Right atrium auricular region (tissue), 2 donors: ENCODE measurements at places on chromosomes 3 and 15. TPM values are rescaled to one million over a fixed set of nuclear protein-coding genes. Genes with fewer than 3 reads are reported as not detected.

The OSBPL10 gene
- total RNA-seq = 4.2 TPM

DNA sequence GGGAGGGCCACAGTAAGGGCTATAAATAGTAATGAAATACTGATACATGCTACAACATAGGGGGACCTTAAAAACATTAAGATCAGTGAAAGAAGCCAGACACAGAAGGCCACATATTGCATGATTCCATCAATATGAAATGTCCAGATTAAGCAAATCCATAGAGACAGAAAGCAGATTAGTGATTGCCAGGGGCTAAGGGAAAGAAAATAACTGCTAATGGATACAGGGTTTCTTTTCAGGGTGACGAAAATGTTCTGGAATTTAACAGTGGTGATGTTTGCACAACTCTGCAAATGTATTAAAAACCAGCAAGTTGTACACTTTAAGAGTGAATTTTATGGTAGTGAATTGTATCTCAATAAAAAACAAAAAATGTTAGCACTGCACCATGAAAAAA, 37.0 kb downstream of the PIK3R4 start:
- H3K27me3 ChIP-seq = no peaks in the 10 kb centered on the region
- H3K4me3 ChIP-seq = no peak overlapping the region
- peaks cover 17% of the 10 kb centered on the region for H3K36me3 ChIP-seq
- no peaks in the 10 kb centered on the region for H3K4me1 ChIP-seq

DNA sequence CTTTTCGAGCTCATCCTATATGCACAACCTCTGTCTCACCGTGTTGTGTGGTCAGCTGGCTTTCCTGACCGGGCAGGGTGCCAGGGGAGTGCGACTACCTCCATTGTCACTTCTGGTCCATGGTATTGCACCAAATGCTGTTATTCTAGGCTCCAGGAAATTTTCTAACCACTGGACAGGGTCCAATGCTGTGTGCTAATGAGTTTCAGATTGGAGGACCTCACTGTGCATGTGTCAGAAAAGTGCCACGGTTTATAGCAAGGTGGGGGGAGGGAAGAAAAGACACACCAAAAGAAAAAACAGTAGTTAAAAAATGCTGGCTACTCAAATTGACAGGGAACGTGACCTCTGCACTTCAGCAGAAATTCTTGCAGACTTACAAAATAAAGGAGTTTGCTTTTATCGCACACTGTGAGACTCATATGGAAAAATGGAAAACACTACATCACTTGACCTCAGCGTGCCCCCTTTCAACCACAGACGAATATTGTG, 480.1 kb downstream of the FOXP1 start:
- H3K4me3 ChIP-seq = no peak overlapping the region
- H3K36me3 ChIP-seq = no peaks in the 10 kb centered on the region
- H3K27ac ChIP-seq = no peak overlapping the region
- DNase-seq = no peak
- H3K4me1 ChIP-seq = peaks cover 63% of the 10 kb centered on the region
- no peaks in the 10 kb centered on the region for H3K27me3 ChIP-seq

The PAK6 gene
- 32.5 TPM for total RNA-seq

- H3K27me3 ChIP-seq = no peaks in the 10 kb centered on the region
- H3K4me3 ChIP-seq = no peak overlapping the region
- H3K4me1 ChIP-seq = peaks cover 11% of the 10 kb centered on the region
- H3K36me3 ChIP-seq = no peaks in the 10 kb centered on the region
Observed at GRCh38 chr15:76150971-76151598, 91.3 kb downstream of the TMEM266 start.

- H3K27me3 ChIP-seq = no peaks in the 10 kb centered on the region
- no peak overlapping the region for H3K4me3 ChIP-seq
Observed at GRCh38 chr3:72529081-72529480, 319.2 kb downstream of the SHQ1 start.

GRCh38 chr3:136023264-136023978, 57.9 kb downstream of the PPP2R3A start:
- H3K27me3 ChIP-seq = no peaks in the 10 kb centered on the region
- H3K4me3 ChIP-seq = peak overlapping the region; percentile 41
- H3K4me1 ChIP-seq = peaks cover 8% of the 10 kb centered on the region
- no peak for DNase-seq
- peaks cover 8% of the 10 kb centered on the region for H3K36me3 ChIP-seq

GRCh38 chr3:42148982-42149432, 57.9 kb downstream of the TRAK1 start:
- H3K4me3 ChIP-seq = no peak overlapping the region
- H3K27me3 ChIP-seq = no peaks in the 10 kb centered on the region
- no peaks in the 10 kb centered on the region for H3K4me1 ChIP-seq

- H3K4me1 ChIP-seq = peaks cover 26% of the 10 kb centered on the region
- H3K36me3 ChIP-seq = no peaks in the 10 kb centered on the region
Observed at GRCh38 chr3:134380249-134380648, 6.0 kb upstream of the AMOTL2 start.

DNA sequence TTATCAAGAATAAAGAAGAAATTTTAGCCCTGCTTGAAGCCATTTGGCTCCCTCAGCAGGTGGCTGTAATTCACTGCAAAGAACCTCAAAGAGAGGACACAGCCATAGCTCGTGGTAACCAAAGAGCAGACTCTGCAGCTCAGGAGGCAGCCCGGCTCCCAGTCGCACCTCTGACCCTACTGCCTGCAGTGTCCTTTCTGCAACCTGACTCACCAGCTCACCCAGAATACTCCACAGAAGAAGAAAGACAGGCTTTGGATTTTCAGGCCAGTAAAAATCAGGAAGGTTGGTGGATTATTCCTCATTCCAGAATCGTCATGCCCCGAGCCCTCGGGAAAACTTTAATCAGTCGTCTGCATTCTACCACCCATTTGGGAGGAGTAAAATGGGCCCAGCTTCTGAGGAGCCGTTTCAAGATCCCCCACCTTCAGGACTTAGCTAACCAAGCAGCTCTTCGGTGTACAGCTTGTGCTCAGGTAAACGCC, 38.6 kb downstream of the ZBTB11 start:
- no peaks in the 10 kb centered on the region for H3K27me3 ChIP-seq
- no peak overlapping the region for H3K27ac ChIP-seq
- H3K4me3 ChIP-seq = no peak overlapping the region
- DNase-seq = peak; percentile 36

The MOBP gene
- total RNA-seq = not detected

GRCh38 chr15:47473832-47474231, 243.5 kb upstream of the SEMA6D start:
- peak; percentile 74 for DNase-seq
- H3K36me3 ChIP-seq = no peaks in the 10 kb centered on the region
- no peak overlapping the region for H3K4me3 ChIP-seq

DNA sequence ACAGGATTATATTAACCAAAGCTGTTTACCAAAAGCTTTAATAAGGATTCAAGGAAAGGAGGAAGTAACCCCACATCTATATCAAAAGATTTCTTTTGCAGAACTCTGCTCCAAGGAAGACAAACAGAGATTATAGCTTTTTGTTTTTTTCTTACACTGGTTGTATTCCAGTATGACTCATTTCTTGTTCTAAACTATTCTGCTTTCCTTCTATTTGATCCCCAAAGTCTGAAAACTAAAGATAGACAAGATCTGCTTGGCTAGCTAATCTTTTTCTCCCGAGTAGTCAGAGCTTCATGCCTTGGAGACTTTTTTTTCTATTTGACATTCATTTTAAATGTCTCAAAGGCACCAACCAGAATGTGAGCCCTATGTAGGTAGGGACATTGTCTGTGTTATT, 36.8 kb upstream of the FRMD5 start:
- no peaks in the 10 kb centered on the region for H3K36me3 ChIP-seq
- no peak overlapping the region for H3K4me3 ChIP-seq
- H3K27me3 ChIP-seq = no peaks in the 10 kb centered on the region
- H3K27ac ChIP-seq = no peak overlapping the region

The TRPM1 gene
- not detected for total RNA-seq

The SLC12A1 gene
- not detected for total RNA-seq

The PDCD10 gene
- 31.8 TPM for total RNA-seq

The FANCD2 gene
- 2.0 TPM for total RNA-seq

The NPAP1 gene
- not detected for total RNA-seq

GRCh38 chr3:52225452-52226228, at the start of gene TLR9:
Gene TLR9, minus strand, starts transcription at chr3:52225645. Its CDS starts 116 bp downstream, at chr3:52225529.
- H3K36me3 ChIP-seq = peaks cover 29% of the 10 kb centered on the region
- no peak for DNase-seq
- no peak within 1 kb of the TSS for H3K27ac ChIP-seq
- no peak within 1 kb of the TSS for H3K4me3 ChIP-seq
- H3K4me1 ChIP-seq = no peaks in the 10 kb centered on the region
- H3K27me3 ChIP-seq = no peaks in the 10 kb centered on the region

DNA sequence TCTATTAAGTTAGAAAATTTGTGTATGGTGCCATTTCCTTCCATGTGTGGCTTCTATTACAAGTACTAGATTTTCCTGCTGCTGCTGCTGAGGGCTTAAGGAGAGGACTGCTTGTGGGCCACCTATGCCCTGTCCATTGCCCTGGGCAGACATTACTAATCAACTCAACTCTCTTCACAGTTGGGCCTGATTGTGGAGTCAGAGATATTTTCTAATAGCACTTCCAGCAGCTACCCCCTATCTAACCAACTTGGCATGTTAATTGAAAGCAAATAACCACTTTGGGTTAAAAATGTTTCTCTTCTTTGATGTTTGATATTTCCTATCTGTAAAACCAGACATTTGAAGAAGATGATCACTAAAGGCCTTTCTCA, 242.0 kb downstream of the EDEM1 start:
- no peak for DNase-seq
- H3K27ac ChIP-seq = no peak overlapping the region
- H3K4me1 ChIP-seq = no peaks in the 10 kb centered on the region
- H3K36me3 ChIP-seq = no peaks in the 10 kb centered on the region
- H3K4me3 ChIP-seq = no peak overlapping the region

DNA sequence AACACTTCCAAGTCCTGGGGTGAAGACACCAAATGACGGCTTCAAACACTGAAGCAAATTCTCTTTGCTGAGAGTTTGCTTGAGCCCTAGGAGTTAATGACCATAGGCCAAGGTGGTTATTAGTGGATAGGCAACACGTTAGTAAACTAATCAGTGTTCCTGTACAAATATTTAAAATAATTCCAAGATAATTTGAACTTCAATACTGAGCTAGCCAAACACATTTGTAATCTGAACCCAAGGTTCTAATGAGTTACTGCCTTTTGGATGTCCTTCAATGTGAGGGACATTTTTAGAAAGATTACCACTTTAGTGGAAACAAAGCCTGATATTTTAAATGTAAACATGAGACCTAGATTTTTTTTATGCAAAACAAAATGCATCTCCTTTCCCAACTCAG, 94.6 kb downstream of the THRB start:
- H3K36me3 ChIP-seq = no peaks in the 10 kb centered on the region
- DNase-seq = no peak
- no peak overlapping the region for H3K27ac ChIP-seq
- H3K4me3 ChIP-seq = no peak overlapping the region
- H3K27me3 ChIP-seq = no peaks in the 10 kb centered on the region

DNA sequence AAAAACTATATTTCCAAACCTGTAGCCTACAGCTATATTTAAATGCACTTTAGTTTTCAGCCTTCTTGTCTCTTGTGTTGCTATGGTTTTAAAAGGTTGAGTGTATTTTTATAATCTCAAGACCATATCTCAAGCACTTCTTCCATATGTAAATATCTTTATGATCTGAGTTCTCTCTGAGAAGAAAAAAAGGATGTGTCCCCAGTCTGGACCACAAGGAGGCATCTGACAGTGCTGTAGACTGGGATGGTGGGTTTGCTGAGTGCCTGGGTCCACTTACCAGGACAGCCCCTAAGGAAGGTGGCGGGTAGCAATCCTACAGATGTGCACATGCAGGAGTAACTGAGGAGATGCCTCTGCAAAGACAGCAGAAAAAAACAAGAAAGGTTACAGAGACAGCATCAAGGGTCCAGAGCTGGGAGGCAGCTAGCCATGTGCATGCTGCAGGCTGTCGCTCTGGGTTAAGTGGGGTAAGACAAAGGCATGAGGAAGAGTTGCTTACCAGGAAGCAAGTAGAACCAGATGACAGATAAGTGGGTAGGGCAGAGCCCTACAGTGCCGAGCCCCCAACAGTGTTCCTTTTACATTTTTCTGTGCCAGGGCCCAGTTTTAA, 70.6 kb upstream of the SNRK start:
- no peaks in the 10 kb centered on the region for H3K27me3 ChIP-seq
- no peaks in the 10 kb centered on the region for H3K36me3 ChIP-seq
- H3K4me3 ChIP-seq = no peak overlapping the region
- H3K27ac ChIP-seq = no peak overlapping the region
- H3K4me1 ChIP-seq = peaks cover 5% of the 10 kb centered on the region

DNA sequence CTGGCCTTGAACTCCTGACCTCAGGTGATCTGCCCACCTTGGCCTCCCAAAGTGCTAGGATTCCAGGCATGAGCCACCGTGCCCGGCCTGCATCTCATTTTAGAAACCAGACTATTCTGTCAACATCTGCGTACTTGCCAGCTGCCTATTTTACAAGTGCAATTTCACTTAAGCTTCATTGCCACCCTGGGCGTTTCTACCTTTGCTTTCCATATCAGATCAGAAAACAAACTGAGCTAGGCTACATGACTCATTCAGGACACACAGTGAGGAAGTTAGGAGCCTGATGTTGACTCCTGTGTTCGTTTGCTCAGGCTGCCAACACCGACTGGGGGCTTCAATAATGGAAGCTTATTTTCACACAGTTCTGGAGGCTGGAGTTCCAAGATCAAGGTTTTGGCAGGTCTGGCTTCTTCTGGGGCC, 42.3 kb upstream of the KLHL25 start:
- H3K4me1 ChIP-seq = no peaks in the 10 kb centered on the region
- no peaks in the 10 kb centered on the region for H3K27me3 ChIP-seq
- DNase-seq = no peak
- no peak overlapping the region for H3K27ac ChIP-seq
- H3K4me3 ChIP-seq = no peak overlapping the region

GRCh38 chr3:13615019-13615528, 66.1 kb downstream of the FBLN2 start:
- H3K36me3 ChIP-seq = peaks cover 43% of the 10 kb centered on the region
- H3K27me3 ChIP-seq = no peaks in the 10 kb centered on the region
- H3K4me3 ChIP-seq = no peak overlapping the region
- no peak overlapping the region for H3K27ac ChIP-seq
- DNase-seq = no peak

DNA sequence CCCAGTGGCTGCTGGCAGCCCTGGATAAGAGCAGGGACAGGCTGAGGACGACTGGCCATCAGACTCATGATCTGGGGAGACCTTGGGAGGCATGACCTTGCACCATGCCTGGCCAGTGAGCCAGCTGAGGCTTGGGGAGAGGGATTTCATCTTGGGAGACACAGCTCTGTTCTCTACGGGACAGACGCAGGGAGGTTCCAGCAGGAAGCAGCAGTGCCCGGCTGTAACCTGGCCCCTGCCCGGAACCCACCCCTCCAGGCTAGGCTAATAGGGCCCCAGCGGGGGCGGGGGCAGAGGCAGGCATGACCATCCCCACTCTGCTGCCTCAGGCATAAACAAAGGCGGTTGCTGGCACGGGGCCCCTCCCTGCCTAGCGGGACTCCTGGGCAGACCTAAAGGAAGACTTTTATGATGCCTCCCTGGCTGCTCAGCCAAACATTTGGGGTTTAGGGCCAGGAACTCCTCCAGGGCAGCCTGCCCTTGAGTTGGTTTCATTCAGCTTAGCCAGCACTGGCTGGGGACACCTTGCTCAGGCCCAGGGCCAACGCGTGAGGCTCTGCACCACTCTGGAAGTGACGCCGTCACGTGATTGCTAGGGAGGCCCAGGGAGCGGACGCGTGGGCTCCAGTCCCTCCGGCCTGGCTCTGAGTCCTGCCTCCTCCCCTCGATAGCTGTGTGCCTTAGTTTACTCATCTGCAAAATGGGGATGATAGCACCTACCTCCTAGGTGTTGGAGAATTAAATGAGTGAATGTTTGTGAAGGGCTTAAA, 27.6 kb downstream of the HDAC11 start:
- no peak overlapping the region for H3K4me3 ChIP-seq
- DNase-seq = no peak
- peak overlapping the region; percentile 25 for H3K27ac ChIP-seq
- peaks cover 3% of the 10 kb centered on the region for H3K36me3 ChIP-seq
- no peaks in the 10 kb centered on the region for H3K27me3 ChIP-seq
